Fibroblast of upper back skin (primary cell): ENCODE measurements at places on chromosomes 1 and 21.
A peak's percentile ranks its signal among the peaks of the same experiment; 100 is the strongest.

- no peak for DNase-seq
Observed at GRCh38 chr1:214018386-214019268, 30.9 kb downstream of the PROX1 start.

DNA sequence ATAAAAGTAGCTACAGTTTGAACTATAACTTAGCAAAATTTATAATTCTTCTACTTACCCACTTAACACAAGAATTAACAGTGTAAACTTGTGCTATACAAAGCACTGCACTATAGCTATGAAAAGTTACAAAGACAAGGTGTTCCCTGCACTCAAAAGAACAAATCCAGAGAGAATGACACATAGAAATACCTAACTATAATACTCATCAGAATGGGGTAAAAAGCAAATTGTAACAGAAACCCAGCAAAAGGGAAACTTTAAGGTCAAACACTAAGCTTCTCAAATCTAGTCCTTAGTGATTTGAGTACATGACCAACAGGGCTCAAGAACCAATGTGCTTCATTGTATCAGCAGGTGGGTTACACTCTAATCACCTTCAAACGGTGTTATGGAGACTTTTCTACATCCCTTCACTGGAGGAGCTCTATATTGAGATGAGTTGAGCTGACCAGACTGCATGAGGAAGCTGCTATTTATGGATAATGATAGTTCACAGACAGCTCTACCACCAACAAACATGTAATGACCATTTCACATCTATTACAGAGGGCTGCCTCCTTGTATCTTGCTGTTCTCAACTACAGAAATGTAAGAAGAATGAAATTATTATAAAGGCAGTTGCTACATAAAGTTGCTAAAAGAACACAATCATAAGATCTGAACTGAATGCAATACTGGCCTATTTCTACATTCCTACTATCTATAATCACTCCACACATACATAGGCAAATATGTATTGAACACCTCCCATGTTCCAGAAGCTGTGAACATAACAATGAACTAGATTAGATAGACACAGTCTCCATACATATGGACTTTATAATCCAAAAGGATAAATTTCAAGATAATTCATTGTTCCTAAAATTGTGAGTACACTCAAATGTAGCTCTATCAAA lies 47.6 kb downstream of the PIK3R3 start:
- DNase-seq = peak; percentile 32

DNA sequence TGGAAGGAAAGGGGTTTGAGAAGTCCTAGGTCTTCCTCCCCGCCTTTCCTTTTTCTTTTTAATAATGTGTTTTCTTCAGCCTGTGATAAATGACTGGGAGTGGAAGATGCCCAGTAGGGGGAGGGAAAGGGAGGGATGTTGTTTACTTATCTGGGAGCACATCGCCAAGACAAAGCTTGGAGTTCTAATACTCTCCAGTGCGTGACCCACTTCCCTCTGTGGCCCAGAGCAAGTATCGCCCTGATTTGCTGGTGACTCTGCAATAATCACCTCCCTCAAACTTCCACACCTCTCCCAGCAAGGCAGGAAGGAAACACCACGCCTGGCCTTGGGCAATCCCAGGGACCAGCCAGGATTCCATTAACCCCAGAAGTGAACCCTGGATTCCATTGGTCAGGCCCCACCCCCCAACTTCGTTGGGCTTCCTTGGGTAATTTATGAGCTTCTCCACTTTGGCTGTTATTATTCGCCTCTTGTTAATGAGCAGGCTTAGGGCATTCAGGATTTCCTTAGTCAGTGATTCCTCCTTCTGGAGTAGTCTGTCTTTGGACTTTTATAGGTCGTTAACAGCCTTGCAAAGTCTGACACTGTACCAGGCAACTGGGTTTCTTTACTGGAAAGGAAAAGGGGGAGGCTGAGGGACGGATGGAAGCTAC lies 24.3 kb upstream of the GRHL3 start:
- peak; percentile 61 for DNase-seq

GRCh38 chr1:191752342-191752741 lies 405.9 kb upstream of the RGS18 start:
- DNase-seq = no peak

DNA sequence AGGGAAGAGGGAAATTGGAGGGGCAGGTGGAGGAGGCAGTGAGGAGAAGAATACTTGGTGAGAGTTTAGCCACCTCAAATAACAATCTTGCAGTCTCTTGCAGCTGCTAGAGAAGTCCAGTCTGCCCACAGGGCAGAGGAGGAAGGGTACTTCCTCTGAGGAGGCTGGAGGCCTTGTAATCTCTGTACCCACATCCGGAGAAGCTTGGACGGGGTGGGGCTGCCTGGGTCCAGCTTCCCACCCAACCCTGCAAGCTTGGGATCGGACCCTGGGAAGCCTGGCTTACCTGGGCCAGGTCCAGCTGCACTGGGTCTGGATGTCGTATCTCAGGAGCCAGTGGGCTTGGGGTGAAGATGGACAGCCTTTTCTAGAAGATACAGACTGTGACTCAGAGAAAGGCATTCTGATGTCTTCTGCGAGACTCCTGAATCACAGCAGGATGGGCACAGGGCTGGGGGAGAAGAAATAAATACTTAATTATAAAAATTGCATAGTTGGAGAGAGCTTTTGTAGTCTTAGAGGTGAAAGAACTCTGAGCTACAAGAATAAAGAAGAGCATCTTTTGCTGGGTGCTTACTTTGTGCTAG lies 111.8 kb upstream of the JUN start:
- DNase-seq = peak; percentile 26

DNA sequence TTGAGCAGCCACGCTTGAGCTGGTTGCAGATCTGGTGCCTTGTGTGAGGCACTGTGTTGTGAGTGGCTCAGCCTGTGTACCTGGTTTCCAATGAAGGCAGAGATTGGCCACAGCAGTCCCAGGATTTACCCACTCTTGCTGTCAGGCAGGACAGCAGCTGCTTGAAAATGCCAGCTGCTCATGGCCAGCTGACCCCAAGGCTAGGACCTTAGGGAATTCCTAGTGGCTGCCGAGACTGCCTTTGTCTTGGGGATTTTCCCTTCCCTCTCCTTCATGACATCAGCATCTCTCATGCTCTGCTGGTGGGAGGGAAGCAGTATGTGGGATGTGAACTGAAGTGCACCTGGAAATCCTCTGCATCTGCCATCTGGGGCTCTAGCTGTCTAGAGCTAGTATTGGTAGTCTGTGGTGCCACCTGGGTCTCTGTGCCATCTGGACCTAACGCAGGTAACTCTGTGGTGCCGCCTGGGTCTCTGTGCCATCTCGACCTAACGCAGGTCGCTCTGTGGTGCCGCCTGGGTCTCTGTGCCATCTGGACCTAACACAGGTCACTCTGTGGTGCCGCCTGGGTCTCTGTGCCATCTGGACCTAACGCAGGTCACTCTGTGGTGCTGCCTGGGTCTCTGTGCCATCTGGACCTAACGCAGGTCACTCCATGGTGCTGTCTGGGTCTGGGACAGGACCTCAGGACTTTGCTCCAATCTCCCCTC lies 3.8 kb upstream of the LRRC47 start:
- no peak for DNase-seq

DNA sequence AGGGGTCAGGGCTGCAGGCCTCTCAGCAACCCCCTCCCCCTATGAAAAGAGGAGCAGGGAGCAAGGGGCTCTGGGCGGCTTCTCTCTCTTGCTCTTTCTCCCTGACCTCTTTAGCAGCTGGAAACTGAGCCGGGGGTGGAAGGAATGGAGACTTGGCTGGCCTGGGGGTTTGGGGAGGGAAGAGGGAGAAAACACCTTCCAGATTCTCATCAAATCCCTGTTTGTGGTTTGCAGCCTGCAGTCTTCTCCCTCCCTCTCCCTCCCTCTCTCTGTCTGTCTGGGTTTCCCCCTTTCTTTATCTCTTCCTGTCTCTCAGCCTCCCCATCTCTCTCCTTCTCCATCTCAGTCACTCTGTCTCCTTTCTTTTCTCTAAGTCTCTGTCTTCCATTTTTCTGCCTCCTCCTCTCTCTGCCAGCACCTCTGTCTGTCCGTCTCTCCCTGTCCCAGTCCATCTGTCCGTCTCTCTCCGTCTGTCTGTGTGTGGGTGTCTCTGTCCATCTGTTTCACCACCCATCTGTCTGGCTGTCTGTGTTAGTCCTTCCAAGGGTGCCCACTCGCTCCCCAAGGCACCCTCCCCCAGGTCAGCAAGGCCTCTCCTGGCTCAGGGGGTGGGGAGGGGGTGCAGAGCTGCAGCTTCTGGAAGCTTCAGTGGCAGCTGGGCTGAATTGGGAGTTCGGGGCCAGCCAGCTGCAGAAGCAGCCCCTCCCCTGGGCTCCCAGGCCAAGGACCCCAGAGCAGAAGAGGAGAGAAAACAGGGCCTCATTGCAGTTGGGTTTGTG lies 6.2 kb downstream of the AHDC1 start:
- DNase-seq = peak; percentile 69

GRCh38 chr1:157831968-157832626 lies 9.5 kb downstream of the CD5L start:
- no peak for DNase-seq

DNA sequence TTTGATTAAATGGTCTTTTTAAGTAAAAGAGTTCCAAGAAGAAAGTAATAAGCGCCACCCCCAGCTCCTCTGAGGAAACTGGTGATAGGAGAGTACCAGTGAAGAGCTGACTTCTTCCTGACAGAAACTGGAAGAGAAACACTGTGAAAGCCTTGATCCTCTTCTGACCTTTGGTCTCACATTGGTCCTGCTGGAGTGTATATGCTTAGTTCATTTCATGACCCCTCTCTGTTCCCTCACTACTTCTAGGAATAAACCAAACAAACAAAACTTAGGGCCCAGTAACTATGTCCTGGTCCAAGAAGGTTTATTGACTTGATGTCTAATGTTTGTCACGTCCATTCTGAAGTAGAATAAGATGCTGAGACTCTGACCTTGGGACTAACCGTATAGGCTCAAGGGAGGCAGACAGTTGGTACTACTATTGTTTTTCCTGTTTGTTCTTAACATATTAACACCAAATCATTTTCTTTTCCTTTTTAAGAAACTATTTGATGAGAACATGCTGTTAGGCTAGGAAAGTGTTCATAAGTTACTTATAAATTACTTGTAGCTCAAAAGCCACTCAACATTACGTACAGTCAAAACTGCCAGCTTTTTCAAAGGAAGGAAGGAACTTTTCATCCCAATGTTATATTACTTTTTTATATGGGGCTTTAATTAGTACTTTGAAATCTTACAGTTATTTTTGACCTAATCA lies 57.9 kb downstream of the MIER1 start:
- DNase-seq = no peak

DNA sequence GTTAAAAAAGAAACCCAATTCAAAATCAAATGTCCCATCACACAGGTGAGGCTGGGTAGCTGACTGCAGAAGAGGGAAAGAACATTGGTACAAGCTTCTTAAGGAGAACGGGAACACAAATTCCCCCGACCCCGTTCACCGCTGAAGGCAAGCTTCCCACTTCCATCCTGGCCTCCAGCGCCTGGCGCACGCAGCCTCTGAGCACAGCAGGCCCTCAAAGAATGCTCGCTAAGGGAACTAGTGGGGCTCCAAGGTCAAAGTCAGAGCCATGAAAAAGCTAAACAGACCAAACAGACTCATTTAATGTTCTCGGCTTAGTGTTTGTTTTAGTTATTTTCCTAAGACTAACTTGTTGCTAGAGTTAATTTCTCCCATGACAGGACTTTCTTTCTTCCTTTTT lies 63.7 kb downstream of the SIM2 start:
- DNase-seq = no peak

DNA sequence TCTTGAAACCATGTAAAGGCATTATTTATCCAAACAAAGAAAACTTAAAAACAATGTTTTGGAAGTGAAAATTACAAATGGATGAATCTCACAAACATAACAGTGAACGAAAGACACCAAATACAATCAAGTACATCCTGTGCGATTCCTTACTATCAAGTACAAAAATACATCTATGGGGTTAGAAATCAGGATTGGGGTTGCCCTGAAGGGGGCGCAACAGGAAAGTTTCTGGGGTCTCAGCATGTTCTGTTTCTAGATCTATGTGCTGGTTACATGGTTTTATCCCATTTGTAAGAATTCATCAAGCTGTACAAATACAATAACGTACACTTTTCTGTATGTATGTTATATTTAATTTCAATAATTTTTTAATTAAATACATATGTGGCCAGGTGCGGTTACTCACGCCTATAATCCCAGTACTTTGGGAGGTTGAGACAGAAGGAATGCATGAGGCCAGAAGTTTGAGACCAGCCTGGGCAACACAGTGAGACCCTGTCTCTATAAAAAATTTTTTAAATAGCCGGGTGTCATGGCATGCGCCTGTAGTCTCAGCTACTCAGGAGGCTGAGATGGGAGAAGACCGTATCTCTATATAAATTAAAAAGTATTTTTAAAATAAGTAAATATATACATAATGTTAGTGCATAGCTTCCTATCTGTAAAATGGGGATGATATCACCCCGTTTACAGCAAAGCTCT lies 121.5 kb upstream of the SOD1 start:
- DNase-seq = no peak

DNA sequence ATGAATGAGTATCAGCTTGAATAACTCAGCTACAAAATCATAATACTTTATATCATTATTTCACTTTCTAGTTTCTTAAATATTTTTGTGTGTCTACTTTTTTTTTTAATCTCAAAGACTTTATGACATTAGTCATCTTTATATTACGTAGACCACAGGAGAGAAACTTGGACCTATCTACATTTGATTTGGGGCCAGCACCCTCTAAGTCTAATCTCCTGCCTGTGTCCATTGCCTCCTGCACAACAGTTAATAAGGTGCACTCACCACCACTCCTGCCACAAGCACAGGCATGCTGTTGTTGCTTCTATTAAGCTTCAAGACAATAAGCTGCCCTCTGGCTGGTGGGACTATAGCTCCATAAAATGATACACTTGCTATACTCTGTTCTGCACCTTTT lies 70.4 kb downstream of the DIRAS3 start:
- DNase-seq = peak; percentile 29

GRCh38 chr1:89068291-89068690 lies 3.3 kb upstream of the GBP1 start:
- peak; percentile 79 for DNase-seq

DNA sequence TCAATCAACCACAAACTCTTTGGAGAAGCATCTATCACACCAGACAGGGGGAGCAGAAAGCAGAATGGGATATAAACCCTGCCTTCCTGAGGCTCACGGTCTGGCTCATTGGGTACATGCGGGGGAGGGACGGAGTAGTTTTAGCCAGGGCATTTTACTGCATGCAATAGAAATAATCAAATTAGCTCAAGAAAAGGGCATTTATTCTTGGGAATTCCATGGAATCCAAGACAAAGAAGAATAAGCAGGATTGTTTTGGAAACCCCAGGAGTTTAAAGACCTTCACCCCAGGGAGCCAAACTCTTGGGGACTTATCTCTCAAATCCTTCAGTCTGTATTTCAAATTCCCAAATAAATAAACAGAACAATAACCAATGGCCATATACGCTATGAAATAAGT lies 5.2 kb upstream of the KAZN start:
- no peak for DNase-seq

- DNase-seq = peak; percentile 91
Observed at GRCh38 chr1:66374561-66375111, 159.3 kb upstream of the SGIP1 start.
